ENCODE measurements at places on chromosomes 6 and 20.

DNA sequence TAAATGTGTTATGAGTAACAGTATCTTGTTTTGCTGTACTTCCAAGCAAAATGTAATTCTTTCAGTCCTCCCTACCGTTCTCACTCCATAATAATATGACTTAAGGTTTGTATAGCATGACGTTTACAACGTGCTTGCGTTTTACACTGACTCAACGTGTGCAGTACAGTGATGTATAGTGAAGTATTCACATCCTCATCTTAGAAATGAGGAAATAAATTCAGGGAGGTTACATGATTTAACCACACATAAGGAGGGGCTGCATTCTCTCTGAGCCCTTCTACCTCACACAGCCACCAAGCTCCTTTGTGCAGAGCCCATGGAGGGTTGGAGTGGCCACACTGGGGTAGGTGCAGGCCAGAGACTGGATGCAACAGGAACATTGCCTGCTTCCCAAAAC, 164.5 kb downstream of the MTHFD1L start:
- DNase-seq: no peak

GRCh38 chr20:57748601-57749130, 38.9 kb upstream of the PMEPA1 start:
- peak; percentile 65 for DNase-seq

GRCh38 chr6:157825243-157825904, 2.3 kb downstream of the SNX9 start:
- DNase-seq: no peak

DNA sequence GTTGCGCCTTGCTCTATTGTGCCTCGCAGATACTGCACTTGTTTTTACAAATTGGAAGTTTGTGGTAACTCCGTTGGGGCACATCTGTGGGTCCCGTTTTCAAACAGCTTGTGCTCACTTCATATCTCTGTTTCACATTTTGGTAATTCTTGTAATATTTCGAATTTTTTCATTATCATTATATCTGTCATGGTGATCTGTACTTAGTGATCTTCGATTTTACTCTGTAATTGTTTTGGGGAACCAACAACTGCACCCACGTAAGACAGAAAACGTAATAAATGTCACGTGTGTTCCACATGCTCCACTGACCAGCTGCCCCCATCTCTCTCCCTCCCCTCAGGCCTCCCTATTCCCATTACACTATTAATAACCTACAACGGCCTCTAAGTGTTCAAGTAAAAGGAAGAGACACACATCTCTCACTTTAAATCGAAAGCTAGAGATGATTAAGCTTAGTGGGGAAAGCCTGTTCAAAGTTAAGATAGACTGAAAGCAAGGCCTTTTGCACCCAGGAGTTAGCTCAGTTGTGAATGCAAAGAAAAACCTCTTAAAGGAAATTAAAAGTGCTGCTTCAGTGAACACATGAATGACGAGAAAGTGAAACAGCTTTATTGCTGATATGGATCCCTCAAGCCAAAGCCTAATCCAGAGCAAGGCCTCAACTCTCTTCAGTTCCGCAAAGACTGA, 26.9 kb downstream of the TTLL2 start:
- no peak for DNase-seq

DNA sequence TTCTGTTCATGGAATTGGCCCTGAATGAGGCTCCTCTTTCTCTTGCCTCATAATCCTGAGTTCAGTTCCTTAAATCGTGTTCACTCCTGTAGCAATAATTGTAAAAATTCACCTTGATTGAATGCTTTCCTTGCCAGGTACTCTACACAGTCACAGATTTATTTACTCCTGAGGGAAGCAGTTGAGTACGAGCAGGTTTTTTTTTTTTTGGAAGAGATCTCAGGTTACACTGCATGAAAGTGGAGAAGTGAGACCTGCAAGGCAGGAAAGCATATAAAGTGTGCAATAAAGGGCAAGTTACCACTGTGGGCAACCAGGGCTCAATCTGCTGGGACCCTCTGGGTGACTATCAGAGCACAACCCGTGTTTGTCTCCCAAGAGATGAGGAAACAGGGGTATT, 93.0 kb upstream of the DOK5 start:
- no peak for DNase-seq

DNA sequence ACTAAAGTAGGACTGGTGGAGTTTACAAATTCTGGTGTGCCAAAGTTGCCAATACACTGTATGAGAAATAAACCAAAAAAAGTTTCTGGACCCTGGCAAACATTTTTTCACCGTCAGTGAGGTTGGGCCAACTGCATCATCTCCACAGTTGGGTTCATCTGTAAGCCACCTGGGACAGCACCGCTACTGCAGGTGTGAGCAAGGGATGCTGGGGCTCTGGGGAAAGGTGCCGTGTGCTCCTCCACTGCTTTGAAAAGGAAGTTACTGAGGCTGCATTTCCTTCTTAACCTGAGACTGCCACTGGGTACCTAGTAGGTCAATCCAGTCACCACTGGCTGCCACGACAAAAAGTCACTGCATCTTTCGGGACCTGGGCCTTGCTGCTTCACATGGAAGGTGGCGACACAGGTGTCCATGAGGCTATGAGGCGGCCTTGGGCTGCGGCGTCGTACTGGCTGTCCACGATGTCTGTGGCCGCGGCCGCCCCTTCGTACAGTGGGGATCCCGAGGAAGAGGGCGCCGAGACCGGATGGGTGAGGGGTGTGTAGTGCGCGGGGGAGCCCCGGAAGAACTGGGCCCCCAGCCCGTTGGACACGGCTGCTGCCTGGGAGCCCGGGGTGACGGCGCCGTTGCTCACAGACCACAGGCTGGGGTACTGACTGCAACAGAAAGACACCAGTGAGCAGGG, 9.6 kb downstream of the TBXT start:
- no peak for DNase-seq

- no peak for DNase-seq
These were observed 21.2 kb upstream of the BHLHE23 start for GRCh38 chr20:63027922-63028389.

DNA sequence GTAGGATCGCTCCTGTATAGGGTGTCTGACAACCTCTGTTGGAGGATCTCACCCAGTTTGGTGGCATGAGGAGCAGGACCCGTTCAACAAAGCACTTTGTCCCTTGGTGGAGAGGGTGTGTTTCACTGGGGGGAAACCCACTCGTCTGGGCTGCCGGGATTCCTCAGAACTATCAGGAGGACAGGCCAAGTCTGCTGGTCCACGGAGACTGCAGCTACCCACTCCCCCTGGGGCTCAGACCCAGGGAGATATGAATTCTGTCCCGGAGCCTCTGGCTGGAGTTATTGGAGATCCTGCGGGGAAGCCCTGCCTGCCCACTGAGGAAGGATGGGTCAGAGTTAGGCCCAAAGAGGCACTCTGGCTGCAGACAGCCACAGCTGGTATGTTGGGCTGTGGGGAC, 233.1 kb downstream of the PKHD1 start:
- no peak for DNase-seq

DNA sequence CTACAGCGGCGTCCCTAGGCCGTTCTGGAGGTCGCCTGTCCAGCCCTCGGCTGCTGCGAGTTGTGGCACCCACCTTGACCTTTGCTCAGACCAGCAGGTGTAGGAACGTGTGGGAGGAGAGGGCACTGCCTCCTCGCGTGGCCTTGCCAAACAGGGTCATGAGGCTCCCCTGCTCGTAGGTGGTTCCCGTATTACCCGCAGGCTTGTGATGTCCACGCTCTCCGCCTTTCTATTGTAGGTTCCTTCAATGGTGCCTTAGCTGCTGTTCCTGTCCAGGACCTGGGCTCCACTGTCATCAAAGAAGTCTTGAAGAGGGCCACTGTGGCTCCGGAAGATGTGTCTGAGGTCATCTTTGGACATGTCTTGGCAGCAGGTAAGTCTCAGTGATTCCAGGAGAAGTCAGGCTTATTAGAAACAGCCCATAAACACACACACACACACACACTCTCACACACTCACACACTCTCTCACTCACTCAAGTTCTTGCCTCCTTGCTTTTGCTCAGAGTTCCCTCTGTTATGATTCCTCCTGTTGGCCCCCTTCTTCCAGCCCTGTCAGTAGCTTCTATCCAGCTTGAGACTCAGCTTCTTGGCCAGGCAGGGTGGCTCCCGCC, 942 bp downstream of the ACAT2 start:
- no peak for DNase-seq

- DNase-seq: no peak
These were observed 29.1 kb downstream of the TXLNB start for GRCh38 chr6:139262519-139263300.

DNA sequence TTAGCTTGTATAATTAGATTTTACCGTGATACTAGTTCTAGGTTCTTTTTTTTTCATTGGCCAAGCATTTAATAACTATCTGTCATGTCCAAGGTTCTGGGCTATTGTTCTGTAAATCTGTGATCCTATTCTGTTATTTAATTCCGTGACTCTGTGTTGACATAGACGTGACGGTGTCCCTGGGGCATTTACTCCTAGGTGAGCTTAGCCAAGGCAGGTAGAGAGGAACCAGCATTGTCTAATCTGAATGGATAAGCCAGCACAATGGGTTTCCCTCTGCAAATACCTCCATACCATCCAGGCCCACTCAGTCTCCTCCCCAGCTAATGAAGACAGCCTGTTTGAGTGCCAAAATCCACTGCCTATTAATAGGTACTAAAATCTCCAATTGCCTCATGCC, 8.9 kb upstream of the CDSN start:
- no peak for DNase-seq

GRCh38 chr6:75419980-75420379, 73.6 kb downstream of the FILIP1 start:
- no peak for DNase-seq

DNA sequence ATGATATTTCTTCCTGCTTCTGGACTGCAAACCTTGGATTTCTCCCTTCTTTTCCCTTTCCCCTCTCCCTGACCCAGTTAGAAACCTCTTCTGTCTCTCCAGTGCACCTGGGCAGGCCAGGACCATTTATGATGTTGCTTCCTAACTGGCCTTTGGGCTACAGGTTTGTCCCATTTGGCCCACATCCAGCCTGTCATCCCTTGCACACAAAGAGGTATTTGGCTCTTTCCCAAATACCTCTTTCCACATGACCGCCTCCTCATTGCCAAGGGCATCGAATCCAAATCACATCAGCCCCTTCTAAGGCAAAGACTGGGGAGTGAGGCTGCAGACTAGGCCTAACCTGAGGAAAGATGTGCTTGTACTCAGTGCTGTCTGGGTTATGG, 13.6 kb downstream of the FGD2 start:
- DNase-seq: no peak

- DNase-seq: no peak
These were observed 4.4 kb upstream of the CST3 start for GRCh38 chr20:23641936-23642751.

DNA sequence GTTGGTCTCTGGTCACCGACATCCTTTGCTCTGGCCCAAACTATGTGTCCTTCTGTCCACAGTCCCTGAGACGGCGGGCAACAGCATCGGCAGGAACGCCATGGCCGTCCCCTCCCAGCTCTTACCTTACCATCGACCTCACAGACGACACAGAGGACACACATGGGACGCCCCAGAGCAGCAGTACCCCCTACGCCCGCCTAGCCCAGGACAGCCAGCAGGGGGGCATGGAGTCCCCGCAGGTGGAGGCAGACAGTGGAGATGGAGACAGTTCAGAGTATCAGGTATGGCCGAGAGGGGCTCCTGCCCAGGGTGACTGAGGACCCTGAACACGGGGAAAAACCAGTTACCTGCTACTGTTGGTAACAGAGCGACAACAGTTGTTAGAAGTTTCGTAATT, 25.0 kb downstream of the DNMT3B start:
- no peak for DNase-seq

GRCh38 chr20:60754856-60755255, 497.2 kb upstream of the CDH4 start:
- no peak for DNase-seq

- DNase-seq: no peak
These were observed 12.1 kb upstream of the IP6K3 start for GRCh38 chr6:33758815-33759216.

DNA sequence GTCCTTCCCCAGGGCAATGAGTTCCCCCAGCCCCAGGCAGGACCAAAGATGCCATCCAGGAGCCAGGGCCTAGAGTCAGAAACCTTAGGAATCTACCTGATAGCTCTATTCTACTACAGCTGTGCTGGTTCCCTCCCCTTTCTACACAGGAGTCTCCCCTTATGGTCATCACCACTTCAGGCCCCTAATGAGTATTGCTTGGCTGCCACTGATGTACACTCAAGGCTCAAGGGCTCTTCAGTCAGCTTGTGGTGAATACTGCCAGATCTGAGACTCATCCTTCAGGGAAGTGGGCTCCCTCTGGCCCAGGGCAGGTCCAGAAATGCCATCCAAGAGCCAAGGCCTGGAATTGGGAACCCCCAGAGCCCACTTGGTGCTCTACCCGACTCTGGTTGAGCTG, 248.6 kb downstream of the ALDH8A1 start:
- DNase-seq: no peak

- DNase-seq: no peak
These were observed 46.9 kb downstream of the HLA-A start for GRCh38 chr6:29989211-29989610.

Data from KG1 (cell line).